ENCODE measurements at places on chromosomes 4 and X.

- no peak for DNase-seq
These were observed 322.9 kb upstream of the NWD2 start for GRCh38 chr4:36921476-36922216.

GRCh38 chr4:25970226-25970675 is 56.2 kb downstream of the SMIM20 start:
- no peak for DNase-seq

DNA sequence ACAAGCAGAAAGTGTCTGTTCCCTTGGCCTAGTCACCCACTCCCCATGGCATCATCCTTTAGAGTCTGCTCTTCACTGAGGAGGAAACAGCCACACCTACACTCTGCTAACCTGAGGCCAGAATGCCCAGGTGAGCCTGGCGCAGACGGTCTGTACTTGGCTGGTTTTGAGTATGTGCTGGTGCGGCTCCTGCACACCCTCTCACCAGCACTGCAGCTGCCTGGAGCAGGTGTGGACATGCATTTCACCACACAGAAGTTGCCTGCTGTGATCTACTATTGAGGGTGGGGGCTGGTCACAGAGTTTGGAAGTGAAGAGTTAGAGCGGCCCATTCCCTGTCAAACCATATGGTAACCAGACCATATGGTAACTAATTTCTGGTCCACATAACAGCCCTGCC is 39.5 kb downstream of the KANTR start:
- no peak for DNase-seq

- no peak for DNase-seq
These were observed 23.7 kb upstream of the PNPLA4 start for GRCh38 chrX:7950865-7951264.

GRCh38 chr4:27861381-27861787 is 1000.7 kb downstream of the STIM2 start:
- peak; percentile 1 for DNase-seq

DNA sequence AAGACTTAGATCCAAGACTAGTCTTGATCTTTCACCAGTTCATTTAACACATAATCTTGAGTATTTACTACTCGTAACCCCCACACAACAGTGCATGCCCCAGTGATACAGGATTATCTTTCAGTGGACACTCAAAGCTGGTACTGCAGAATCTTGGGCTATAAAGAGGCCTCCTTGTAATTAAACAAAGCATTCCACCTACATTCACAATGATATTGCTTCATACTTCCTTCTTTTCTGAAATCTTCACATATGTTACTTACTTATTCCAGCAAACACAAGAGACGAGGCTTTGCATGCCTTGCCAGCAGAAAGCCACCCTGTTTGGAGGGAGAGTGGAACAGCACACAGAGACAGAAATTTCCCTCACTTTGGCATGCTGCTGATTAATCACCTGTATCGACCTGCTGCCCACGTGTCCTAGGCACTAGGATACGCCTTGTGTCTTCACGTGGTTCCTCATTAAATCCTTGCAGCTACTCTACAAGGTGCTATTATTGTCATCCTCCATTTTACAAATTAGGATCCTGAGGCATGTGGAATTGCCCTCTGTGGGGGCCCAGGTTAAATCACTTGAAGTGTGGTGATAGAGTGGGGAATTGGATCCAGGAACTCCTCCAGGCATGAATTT is 77.3 kb downstream of the FAM184B start:
- no peak for DNase-seq

DNA sequence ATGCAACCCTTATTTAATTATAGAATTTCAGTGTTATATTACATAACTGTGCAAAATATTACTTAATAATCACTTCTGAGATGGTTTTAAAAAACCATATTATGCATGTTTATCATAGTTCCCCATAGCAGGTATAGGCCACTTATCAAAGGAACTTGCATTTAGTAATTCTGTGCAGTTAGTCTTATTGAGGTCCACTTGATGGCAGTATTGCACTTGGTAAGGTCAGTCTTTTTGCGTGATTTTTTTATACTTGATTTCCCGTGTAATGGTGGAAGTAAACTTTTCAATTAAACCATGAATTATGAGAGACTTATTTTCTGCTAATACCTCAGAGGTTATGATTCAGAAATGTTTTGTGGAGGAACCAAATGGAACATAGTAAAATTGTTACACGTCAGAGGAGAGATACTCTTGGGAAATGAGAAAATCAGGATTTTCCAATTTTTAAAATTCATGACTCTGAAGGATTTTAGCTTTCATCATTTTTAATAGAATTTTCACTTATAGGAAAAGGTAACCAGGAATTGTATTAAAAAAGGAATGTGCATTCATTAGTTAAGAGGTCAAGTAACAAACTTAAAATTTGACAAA is 230.0 kb downstream of the CCSER1 start:
- peak; percentile 74 for DNase-seq

- DNase-seq = no peak
These were observed 32.0 kb downstream of the CTBP1 start for GRCh38 chr4:1216869-1217294.

GRCh38 chrX:46376246-46376885 is 168.9 kb downstream of the ZNF674 start:
- peak; percentile 46 for DNase-seq

DNA sequence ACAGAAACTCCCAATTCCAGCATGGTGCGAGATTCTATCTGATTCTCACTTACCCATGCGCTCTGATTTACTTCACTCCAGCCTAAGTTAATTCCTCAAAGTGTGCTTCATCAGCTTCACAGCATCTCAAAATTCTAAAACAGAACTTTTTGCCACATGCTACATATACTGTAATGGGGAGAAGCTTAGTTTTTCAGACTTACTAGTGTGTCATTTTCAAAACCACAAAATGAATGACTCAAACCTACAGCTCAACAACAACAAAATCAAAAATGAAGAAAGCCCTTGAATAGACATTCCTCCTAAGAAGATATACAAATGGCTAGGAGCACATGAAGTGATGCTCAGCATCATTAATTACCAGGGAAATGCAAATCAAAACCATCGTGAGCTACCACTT is 14.9 kb downstream of the IRF2 start:
- DNase-seq = no peak

- no peak for DNase-seq
These were observed 49.8 kb downstream of the EDNRA start for GRCh38 chr4:147530723-147531122.

GRCh38 chr4:153573881-153574802 is 108.0 kb downstream of the TMEM131L start:
- DNase-seq = peak; percentile 81

DNA sequence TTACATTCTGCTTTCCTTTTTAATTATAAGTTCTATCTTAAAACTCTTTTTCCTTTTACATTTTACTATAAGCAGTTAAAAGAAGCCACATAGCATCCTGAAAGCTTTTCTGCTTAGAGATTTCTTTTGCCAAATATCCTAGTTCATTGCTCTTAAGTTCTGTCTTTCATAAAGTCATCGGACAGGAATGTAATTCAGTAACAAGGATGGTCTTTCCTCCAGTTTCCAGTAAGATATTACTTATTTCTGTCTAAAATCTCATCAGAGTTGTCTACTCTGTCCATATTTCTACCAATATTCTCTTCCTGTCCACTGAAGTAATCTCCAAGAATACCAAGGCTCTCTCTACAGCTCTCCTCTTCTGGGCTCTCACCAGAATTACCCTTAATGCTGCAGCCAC is 37.5 kb upstream of the ADH1C start:
- DNase-seq = peak; percentile 88

DNA sequence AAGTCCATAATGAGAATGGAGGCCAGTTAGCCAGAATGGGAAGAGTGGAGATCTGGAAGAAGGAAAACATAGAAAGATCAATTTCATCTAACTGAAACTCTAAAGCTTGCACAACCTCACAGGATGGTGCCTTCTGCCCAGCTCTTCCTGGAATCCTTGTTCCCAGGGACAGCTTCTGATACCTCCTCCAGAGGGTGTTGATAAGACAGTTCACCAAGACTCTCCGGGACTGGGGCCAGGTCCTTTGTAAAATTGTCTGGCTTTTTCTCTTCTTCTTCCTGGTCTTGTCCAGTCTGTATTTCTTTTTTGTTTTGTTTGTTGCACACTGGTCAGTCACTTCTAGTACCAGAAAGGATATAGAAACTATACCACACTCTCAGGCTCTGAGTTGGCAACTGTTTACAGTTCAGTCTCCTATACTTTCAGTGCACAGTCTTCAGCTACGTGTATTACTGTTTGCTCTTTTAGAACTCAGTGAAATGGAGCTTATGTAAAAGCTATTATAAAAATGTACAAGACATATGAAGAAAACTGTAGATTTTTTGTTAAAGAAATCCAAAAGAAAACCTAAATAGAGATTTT is 142.8 kb upstream of the RPL34 start:
- DNase-seq = no peak

- DNase-seq = no peak
These were observed 299.5 kb downstream of the MAPK10 start for GRCh38 chr4:86060341-86060740.

DNA sequence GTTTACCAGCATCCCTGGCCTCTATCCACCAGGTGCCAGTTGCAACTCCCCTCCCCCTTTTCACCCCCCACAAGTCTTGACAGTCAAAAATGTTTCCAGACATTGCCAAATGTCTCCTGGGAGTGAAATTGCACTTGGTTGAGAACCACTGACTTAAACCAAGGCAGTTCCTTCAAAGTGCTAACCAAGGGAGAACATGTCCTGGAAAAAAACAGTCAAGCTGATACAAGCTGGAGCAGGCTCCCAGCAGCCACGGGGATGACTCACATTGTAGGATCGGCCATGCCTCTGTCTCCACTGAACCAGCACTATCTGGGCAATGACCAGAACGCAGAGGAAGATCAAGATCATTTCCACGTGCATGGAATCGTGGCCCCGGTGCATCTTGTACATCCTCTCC is 11.4 kb downstream of the RNF175 start:
- DNase-seq = peak; percentile 63
